OCI-LY7 (cell line): ENCODE measurements at places on chromosomes 6 and 20. TPM values are rescaled to one million over a fixed set of nuclear protein-coding genes. Genes with fewer than 3 reads are reported as not detected.

CTAGE9 gene
- total RNA-seq = not detected in 2 replicates

LST1 gene
- 4.2 and 4.9 TPM in 2 replicates for total RNA-seq

FLRT3 gene
- total RNA-seq = not detected in 2 replicates

ME1 gene
- total RNA-seq = not detected in 2 replicates

CFAP61 gene
- total RNA-seq = not detected in 2 replicates

PRPH2 gene
- total RNA-seq = not detected in 2 replicates

SCRT2 gene
- total RNA-seq = not detected in 2 replicates

AKAP12 gene
- total RNA-seq = 0.07 and 0.23 TPM in 2 replicates

KIFC1 gene
- 167 and 176 TPM in 2 replicates for total RNA-seq

ADGRF5 gene
- total RNA-seq = not detected in 2 replicates

PACRG gene
- total RNA-seq = not detected in 2 replicates

RNF182 gene
- not detected in 2 replicates for total RNA-seq

KIF3B gene
- 20.8 and 25.2 TPM in 2 replicates for total RNA-seq

SNX3 gene
- 79.3 and 88.6 TPM in 2 replicates for total RNA-seq

C20orf202 gene
- total RNA-seq = not detected in 2 replicates

TFAP2C gene
- not detected in 2 replicates for total RNA-seq

PHACTR3 gene
- total RNA-seq = not detected in 2 replicates

RNF144B gene
- total RNA-seq = 151 and 154 TPM in 2 replicates

PLN gene
- total RNA-seq = not detected in 2 replicates

DZANK1 gene
- total RNA-seq = 18.0 and 18.6 TPM in 2 replicates

FIG4 gene
- 22.9 and 28.9 TPM in 2 replicates for total RNA-seq

GGT7 gene
- 0.98 and 1.8 TPM in 2 replicates for total RNA-seq

CLPSL2 gene
- total RNA-seq = not detected in 2 replicates

CCN6 gene
- not detected in 2 replicates for total RNA-seq

NELFE gene
- 76.1 and 77.8 TPM in 2 replicates for total RNA-seq

RAET1G gene
- total RNA-seq = not detected in 2 replicates

BANF2 gene
- not detected in 2 replicates for total RNA-seq
